ENCODE measurements at places on chromosomes 5 and 9.
A peak's percentile ranks its signal among the peaks of the same experiment; 100 is the strongest.

DNA sequence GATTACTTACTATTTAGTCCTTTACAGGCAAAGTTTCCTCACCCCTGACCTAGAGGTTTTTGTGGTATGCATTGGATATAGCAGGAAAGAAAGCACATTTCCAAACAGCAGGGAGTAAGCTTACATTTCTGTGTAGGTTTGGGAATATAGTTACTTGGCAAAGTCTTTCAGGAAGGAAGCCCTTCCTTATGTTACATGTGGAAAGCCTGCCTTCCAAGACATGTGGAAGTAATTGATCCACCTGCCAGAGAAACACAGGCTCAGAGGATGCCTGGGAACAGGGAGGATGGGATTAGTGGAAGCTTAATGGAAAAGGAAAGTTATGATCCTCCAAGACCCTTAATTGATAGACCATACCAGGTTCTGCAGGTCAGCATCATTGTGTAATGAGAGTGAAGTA lies 87.3 kb upstream of the PPP1R2B start:
- no peak for DNase-seq

GRCh38 chr5:52799358-52799982 lies 11.8 kb downstream of the ITGA1 start:
- peak; percentile 66 for DNase-seq

DNA sequence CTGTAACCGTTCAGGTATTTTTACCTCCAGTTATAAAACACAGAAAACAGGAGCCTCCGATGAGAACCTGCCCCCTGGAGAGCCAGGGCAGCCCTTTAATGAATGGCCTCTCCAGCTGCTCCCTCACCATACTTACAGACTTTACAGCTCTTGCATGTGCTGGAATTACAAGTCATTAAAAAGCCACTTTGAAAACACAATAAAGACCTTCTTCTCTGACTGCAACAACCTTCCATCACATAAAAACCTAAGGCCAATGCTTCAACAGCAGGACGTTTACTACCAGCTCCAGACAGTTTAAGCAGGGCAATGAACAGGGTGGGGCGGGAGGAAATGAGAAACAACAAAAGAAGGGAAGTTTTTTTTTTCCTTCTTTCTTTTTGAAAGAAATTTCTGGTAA lies 213.8 kb downstream of the MLLT3 start:
- peak; percentile 11 for DNase-seq

GRCh38 chr5:60989790-60990189 lies 44.8 kb downstream of the NDUFAF2 start:
- no peak for DNase-seq

- DNase-seq = no peak
Measured at GRCh38 chr9:70921136-70921535, 200.3 kb downstream of the TRPM3 start.

GRCh38 chr9:38727497-38728001 lies 7.6 kb upstream of the FAM240B start:
- peak; percentile 63 for DNase-seq

- no peak for DNase-seq
Measured at GRCh38 chr5:169757016-169757415, 119.9 kb downstream of the DOCK2 start.

DNA sequence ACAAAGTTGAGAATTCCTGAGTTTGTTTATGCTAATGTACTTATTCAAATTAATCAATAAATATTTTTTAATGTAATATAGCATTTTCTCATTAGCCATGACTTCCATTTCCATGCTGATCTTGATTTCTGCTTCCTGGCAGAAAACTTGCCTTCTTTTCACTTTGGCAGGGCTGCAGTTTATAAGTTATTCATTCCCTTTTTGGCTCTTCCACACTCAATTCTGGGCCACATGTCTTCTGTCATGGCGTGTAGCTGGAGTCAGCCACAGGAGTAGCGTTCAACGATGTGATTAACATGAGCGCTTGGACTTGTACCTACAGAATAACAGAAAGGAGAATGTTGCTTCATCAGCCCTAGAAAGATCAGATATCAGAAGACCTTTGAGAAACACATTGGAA lies 172.9 kb downstream of the CFAP90 start:
- no peak for DNase-seq

DNA sequence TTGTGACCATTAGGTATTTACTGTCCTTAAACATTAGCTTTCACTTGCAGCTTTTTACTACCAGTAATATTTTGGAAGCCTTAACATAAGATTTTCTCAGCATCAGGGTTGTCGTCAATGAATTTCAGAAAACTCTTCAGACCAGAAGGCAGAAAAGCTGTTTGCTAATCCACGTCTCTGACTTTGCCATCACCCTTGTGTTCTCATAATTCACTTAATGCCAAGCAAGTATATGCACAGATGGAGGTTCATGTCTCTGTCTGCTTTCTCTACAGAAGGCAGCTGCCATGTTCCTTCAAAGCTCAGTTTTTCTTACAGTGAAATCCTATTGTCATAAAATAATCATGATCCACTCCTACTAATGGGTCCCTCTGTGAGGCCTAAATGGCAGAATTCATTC lies 37.7 kb upstream of the LRRC19 start:
- DNase-seq = no peak

DNA sequence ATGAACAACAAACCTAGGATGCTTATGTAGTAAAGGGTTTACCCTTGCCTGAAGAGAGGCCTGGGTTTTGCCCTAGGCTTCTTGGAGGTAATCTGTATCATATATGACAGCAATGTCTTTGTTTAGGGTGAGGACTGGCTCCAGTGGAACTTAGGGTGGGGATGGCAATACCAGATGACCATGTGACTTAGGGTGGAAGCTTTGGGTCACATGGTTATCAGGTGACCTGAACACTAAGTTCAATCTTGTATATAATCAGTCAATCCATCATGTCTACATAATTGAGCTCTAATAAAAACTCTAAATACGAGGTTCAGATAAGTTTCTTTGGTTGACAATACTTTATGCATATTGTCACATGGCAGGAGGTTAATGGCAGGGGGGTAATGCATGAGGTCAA lies 10.6 kb upstream of the PPP2R2B start:
- no peak for DNase-seq

GRCh38 chr9:93324191-93324834 lies 127.2 kb upstream of the FAM120A start:
- DNase-seq = no peak

DNA sequence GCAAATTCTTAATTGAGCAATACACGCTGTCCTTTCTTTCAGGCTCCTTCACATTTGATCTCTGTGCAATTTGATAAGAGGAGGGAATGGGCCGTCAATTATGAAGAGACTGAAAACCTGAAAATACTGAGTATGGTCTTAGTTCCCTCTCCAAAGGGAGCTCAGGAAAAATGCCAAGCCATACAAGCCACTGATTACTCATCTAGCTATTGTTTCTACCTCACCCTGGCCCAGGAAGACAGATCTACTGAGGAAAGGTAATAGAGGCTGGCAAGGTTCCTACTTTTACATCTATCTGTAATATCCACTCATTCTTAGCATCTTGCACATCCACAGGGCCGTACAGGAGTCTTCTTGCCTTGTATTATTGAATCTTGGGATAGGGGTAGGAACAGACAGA lies 23.7 kb upstream of the TNC start:
- DNase-seq = no peak

- DNase-seq = peak; percentile 50
Measured at GRCh38 chr5:14405706-14406553, 175.7 kb upstream of the OTULINL start.

- no peak for DNase-seq
Measured at GRCh38 chr5:174400461-174400860, 323.9 kb upstream of the MSX2 start.

- no peak for DNase-seq
Measured at GRCh38 chr5:96033116-96033515, 71.5 kb upstream of the ELL2 start.
